Right cardiac atrium (tissue), 5 donors: ENCODE measurements at places on chromosomes 3 and 15.

DNA sequence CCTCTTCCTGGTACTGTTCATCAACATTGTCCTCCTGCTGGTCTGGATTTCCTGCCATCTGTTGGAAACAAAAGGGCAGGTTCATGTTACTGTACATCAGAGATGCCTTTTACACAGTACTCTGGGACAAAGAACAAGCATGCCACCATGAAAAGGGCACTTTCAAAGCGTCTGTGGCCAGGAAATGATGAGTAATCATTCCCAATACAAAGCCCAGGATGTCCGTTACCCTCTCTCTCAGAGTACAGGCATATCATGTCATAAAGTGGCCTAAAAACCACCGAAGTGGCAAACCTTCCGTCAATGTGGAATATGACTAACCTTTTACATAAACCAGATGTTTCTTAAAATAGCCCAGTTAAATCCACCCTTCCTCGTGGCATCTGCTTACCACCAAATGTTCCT lies 71.2 kb downstream of the GOLIM4 start:
- no peak for DNase-seq

- DNase-seq: no peak
These were observed 3.4 kb downstream of the TIMP4 start for GRCh38 chr3:12155264-12155663.

GRCh38 chr3:145145461-145145860 lies 1015.5 kb downstream of the PLOD2 start:
- no peak for DNase-seq

GRCh38 chr15:63933522-63933921 lies 99.8 kb upstream of the HERC1 start:
- DNase-seq: no peak

- no peak for DNase-seq
These were observed 407.1 kb upstream of the CFAP20DC start for GRCh38 chr3:59456852-59457485.
